ENCODE measurements at places on chromosomes 7 and 10.

DNA sequence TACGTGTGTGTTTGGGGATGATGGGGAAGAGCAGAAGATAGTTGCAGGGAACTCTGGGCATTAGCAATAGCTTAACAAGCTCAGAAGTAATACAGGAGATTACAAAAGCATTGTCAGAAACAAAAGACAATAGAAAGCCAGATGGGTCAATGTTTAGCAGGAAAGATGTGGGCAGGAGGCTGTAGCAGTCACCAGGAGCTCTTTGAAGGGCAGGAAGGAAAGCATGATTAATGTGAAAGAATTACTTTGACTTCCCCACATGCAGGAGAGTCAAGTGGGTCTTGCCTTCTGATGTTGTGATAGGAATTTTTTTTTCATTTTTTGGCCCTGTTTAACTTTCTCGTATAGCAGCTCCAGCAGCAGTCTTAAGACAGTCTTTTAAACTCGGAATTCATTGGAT lies 6.0 kb upstream of the SMNDC1 start:
- DNase-seq = no peak

DNA sequence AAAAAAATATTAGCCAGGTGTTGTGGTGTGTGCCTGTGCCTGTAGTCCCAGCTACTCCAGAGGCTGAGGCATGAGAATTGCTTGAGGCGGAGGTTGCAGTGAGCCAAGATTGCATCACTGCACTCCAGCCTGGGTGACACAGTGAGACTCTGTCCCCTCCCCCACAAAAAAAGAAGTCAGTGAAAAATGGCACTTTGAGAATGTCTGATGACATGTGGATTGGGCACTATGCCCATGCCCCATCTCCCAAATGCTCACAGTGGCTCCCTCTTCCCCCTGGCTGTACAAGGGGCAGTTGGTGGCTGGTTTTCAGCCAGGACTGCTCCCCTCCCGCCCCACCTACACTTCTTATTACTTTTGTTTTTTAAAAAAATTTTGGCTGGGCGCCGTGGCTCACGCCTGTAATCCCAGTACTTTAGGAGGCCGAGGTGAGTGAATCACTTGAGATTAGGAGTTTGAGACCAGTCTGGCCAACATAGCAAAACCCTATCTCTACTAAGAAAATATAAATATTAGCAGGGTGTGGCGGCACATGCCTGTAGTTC lies 26.1 kb downstream of the IL15RA start:
- DNase-seq = no peak

- no peak for DNase-seq
Measured at GRCh38 chr7:149450821-149451220, 10.0 kb downstream of the ZNF777 start.

DNA sequence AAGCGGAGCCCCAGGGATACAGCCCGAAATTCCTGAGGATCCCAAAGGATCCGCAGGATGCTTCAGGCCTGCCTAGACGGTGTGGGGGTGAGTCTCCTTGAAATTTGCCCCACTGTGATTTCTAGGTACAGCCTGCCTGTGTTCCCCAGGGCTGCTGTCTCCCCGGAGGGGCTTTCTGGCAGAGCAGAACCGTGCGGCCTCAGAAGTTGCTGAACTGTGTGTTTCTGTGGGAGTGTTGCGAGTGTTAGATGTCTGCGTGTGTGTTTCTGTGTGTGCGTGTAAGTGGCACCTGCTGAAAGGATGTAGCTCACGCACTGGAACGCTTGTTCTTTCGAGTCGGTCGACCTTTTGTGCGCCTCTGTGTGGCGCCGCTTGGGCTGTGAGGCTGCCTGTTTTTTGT lies 27.8 kb upstream of the ZNF273 start:
- no peak for DNase-seq

DNA sequence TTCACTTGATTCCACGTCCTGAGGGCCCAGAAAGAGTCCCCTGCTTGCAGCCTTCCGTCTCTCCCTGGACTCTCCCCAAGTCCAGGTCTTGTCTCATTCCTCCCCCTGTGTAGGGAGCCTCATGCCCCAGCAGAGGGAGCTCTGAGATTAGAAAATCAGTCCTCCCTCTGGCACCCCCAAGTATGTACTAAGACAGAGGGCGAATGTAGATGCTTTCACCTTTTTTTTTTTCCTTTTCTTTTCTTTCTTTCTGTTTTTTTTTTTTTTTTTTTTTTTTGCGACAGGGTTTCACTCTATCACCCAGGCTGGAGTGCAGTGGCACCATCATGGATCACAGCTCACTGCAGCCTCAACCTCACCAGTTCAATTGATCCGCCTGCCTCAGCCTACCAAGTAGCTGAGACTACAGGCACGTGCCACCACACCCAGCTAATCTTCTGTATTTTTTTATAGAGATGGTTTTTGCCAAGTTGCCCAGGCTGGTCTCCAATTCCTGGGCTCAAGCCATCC lies 10.3 kb downstream of the SFXN3 start:
- peak; percentile 87 for DNase-seq

- no peak for DNase-seq
Measured at GRCh38 chr7:139619367-139619657, 95.8 kb downstream of the CLEC2L start.

DNA sequence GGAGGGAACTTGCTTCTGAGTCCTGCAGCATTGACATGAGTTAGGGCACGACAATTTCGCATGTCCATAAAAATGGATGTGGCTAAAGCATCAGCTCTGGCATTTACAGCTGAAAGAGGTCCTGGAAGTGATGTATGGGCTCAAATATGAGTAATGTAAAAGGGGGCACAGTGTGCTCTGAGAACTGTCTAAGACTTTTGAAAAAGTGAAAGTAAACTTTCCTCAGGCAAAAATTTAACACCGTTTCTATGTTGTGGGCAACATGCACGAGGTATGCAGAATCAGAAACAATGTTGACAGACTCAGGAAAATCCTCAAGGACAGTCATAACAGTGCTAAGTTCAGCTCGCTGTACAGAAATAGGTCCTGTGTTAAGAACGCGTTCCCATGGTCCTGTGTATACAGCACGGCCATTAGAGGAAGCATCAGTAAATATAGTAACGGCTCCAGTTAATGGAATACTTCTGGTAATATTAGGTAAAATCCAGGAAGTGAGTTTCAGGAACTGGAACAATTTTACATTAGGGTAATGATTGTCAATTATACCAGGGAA lies 37.9 kb upstream of the AKR1C2 start:
- no peak for DNase-seq

GRCh38 chr10:32148864-32149251 lies 92.6 kb upstream of the KIF5B start:
- DNase-seq = no peak

GRCh38 chr10:118504467-118505205 lies 90.8 kb downstream of the PRLHR start:
- no peak for DNase-seq

GRCh38 chr7:148575640-148576411 lies 14.7 kb upstream of the C7orf33 start:
- DNase-seq = peak; percentile 23

- peak; percentile 53 for DNase-seq
Measured at GRCh38 chr7:143381427-143382125, 431 bp downstream of the ZYX start.

DNA sequence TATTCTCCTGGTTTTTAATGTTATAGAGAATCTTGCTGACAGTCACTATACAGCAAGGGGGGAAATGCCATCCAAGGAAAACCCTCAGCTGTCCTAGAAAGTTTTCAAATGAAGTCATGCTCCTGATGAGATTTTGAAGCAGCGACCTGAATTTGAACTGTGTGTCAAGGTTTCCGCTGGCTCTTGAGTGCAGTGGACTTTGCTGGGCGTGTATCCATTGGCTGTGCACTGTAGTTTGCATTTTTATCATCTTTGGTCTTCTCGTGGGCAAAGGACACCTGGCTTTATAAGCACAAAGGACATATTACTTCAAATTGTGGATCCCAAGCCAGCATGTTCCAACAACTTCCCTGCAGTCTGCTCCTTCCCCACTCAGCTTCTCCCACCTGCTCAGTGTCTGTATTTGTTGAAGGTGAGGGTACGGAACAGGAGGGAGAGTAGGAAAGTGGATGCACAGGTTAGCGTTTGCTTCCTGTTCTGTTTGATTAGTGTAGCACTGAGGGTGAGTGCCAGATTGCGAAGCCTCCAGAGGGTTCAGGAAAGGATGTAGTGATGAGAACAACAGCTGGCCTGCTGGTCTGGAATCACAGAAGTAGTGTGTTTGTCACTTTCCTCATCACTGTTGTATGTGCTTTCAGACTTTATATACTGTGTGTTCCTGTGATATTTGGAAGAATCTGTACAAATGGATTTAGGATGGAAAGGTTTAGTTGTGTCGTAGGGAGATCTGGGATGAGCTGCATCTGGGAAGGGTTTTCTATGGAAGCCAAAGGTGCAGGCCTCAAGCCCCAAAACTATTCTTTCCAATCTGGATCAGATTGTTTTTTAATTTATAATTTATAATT lies 204.8 kb downstream of the BMPER start:
- no peak for DNase-seq

GRCh38 chr7:16875861-16876260 lies 5.9 kb downstream of the AGR3 start:
- DNase-seq = no peak

DNA sequence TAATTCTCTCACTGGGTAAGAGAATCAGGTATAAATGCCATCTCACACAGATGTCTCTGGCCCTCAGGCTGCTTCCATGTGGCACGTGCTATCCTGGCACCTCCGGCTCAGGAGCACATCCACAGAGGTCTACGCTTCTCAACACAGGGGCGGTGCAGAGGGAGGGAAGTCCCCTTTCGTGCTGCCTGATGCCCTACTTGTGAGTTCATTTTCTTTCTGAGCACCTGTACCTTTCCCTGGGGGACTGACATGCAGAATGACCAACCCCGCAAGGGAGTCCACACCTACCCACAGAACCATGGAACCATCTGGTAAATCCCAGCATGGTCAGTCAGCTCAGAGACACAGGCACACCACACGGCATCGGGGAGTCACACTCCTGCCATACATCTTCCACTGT lies 99.0 kb upstream of the SAMD8 start:
- DNase-seq = no peak

DNA sequence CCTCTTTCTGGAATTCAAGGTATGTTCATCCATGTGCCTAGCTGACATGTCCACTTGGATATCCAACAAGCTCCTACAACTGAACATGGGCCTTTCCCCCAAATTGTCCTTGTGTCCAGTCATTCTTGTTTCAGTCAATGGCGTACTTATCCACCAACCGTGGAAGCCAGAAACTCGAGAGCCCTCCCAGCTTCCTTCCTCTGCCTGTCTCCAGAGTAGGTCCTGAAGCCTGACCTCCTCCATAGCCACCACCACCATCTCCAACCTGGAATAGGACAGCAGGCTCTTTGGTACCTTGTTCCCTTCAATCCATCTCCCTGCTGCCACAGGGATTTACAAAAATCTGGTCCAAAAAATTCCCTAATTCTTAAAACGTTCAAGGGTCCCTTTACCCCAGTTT lies 305.1 kb downstream of the RPS24 start:
- no peak for DNase-seq

DNA sequence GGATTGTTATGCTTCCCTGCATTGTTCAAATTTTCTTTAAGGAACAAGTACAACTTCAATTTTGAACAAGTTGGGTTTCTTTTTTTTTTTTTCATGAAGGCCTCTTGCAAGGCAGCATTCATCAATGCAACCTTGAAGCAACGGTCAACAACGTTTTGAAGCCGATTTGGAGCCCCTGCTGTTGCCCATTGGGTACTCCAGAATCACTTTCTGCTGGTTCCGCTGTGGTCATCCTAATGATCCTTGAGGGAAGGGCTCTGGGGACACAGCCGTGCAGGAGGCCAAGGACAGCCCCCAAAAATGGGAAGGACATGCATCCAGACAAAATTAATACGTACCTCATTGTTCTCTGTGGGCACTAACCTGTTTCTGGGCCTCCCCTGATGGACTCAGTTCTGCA lies 84.6 kb upstream of the MGMT start:
- no peak for DNase-seq

GRCh38 chr10:117615649-117616048 lies 73.1 kb downstream of the EMX2 start:
- DNase-seq = no peak

DNA sequence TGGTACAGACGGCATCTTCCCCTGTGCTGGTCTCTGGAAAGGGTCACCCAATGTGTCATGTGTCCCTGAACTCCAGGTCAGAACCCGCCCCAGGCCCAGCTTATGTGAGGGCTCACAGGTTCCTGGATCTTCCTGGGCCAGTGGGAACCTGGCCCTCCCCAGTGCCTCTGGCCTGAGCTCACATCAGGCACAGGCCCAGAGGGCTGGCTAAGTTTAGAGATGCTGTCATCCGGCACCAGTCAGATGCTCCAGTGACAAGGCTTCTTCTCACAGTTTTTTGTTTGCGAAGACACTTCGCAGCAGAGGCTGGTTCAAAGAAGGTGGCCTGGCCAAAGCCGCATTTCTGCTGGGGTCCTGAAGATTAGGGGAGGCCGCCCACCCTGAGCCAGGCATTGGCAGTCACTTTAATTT lies 11.8 kb downstream of the CAMK2B start:
- DNase-seq = no peak

- no peak for DNase-seq
Measured at GRCh38 chr10:19003341-19003740, 45.3 kb upstream of the MALRD1 start.

DNA sequence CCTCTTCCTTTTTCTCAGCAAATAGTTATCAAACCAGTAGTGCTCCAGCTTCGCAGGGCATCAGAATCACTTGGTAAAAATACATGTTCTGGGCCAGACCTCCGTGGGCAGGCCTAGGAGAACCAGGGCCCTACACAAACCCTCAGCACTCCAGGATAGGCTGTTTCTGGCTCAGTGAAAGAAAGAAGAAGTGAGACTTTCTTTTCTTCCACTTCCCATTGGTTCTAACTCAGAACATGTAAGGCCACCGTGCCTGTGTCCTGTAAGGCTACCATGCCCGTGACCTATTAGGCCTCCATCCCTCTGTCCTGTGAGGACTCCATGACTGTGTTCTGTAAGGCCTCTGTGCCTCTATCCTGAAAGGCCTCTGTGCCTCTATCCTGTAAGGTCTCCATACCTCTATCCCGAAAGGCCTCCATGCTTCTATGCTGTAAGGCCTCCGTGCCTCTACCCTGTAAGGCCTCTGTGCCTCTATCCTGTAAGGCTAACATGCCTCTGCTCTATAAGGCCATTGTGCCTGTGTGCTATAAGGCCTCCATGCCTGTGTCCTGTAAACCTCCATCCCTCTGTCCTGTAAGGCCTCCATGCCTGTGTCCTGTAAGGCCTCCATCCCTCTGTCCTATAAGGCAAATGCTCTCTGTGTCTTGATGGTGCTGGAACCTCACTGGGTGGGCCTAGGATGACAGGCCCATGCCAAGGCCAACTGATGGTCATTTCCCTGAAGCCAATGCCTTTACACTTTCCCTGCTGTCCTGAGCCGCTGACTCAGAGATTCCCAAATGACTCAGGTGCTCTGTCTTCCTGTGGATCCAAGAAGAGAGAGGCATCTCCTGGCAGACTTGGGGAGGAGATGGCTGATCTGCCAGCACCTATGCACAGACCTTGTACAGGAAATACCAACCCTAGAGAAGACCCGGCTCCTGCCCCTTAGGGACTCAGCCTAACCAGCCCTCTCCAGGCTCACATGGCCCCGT lies 96.6 kb upstream of the CACUL1 start:
- no peak for DNase-seq

DNA sequence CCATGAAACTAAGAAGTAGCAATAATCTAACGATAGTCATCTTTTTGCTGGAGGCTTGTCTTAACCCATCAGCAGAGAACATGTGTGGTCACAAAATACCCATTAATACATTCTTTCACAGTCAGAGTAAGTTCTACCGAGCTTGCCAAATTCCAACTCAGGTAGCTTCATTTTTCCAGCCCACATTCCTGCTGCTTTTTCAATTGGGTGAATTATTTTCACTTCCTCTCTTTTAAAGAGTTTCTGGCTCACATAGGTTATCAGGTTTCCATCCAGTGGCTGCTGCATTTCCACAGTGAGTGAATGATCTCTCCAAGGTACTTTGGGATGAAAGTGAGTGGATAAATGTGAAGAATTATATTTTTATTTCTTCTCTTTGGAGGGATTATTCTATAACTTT lies 233.1 kb downstream of the SEMA3E start:
- no peak for DNase-seq
